ENCODE measurements at places on chromosomes 13 and 19. TPM values are rescaled to one million over a fixed set of nuclear protein-coding genes. Genes with fewer than 3 reads are reported as not detected.

IL12RB1 gene
- 26.9 TPM for total RNA-seq

PLIN4 gene
- total RNA-seq = 0.10 TPM

NECTIN2 gene
- total RNA-seq = 22.1 TPM

HCST gene
- total RNA-seq = 58.1 TPM

CLEC11A gene
- 3.8 TPM for total RNA-seq

ONECUT3 gene
- total RNA-seq = not detected

ZBTB32 gene
- 0.42 TPM for total RNA-seq

SLC10A2 gene
- total RNA-seq = not detected

Data from mononuclear cell (primary cell).